ENCODE measurements at places on chromosomes 5 and 9.

GRCh38 chr5:135990528-135991255, 35.9 kb upstream of the LECT2 start:
- DNase-seq, result no peak

GRCh38 chr5:140261403-140262171, 41.3 kb downstream of the PFDN1 start:
- peak; percentile 43 for DNase-seq

- no peak for DNase-seq
Measured at GRCh38 chr5:66769839-66770617, 173.8 kb downstream of the MAST4 start.

- DNase-seq, result no peak
Measured at GRCh38 chr5:111167551-111167950, 56.6 kb upstream of the CAMK4 start.

GRCh38 chr5:81393430-81393782, 528 bp downstream of the ACOT12 start:
- no peak for DNase-seq

DNA sequence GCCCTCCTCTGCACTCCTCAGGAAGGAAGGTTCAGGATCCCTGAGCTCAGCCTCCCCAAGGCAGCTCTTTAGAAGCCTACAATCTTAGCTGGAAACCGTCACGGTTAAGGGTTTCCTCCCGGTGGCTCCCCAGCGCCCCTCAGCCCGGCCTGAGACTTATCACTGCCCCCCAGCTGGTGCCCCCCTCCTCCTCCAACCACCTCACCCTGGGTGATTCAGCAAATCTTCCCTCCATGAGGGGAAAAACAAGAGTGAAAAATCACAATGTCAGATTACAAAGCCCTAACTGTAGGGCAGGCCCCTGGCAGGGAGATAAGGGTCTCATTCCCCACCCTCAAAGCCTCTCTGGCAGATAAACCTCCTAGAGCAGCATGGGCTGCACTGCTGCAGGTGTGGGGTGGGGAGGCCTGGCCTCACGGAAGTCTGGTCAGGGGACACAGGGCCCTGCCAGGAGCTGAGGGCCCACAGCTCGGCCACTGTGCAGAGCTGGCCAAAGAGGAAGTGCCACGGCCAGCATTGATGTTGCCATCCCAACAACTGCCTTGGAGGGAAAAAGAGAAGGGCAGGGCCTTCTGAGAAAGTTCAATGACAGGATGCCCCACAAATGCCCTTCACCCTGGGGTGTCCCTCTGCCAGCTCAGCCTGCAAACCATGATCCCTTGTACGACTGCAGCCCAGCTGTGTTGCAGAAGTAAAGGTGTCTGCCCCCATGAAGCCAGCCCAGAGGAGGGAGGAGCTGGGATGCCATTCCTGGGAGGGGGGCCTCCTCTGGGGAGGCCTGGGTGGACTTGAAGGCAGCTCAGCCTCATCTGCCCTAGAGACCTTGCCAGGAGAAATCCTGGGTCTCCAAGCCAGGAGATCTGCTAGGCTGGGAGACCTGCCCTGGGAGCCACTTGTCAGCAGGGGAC, 25.9 kb downstream of the GFI1B start:
- no peak for DNase-seq

- DNase-seq, result no peak
Measured at GRCh38 chr9:136695435-136695895, 8.2 kb upstream of the AGPAT2 start.

DNA sequence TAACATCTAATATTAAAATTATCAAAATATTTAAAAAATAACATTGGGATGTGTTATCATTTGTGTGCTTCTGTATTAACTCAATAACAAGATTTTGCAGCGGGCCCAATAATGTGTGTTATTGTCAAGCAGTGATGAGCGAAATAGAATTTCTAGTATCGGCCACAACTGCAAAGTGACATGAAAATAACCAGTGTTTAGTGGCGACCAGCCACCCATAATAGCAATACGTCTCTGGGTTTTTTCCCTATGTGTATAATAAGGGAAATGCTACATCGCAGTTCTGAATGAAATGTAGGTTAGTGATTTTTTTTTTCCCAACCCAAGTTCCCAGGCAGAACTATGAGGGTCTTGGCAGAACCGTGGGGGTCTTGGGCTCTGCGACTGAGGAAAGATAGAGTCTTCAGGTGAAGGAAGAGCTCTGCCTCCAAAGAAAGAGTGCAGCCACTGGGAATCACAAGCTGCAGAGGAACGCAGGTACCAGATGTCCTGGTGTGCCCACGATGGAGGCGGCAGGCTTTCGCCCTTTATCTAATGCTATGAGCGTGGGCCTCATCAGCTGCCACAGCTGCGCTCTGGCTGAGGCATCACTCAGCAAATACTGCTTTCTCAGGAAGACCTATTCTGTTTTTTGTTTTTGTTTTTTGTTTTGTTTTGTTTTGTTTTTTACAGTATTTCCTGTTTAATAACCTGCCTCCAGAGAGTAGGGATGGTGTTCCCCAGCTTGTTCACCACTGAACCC, 235.0 kb downstream of the ROR2 start:
- DNase-seq, result no peak

GRCh38 chr5:116645627-116646026, 71.0 kb upstream of the SEMA6A start:
- DNase-seq, result no peak

DNA sequence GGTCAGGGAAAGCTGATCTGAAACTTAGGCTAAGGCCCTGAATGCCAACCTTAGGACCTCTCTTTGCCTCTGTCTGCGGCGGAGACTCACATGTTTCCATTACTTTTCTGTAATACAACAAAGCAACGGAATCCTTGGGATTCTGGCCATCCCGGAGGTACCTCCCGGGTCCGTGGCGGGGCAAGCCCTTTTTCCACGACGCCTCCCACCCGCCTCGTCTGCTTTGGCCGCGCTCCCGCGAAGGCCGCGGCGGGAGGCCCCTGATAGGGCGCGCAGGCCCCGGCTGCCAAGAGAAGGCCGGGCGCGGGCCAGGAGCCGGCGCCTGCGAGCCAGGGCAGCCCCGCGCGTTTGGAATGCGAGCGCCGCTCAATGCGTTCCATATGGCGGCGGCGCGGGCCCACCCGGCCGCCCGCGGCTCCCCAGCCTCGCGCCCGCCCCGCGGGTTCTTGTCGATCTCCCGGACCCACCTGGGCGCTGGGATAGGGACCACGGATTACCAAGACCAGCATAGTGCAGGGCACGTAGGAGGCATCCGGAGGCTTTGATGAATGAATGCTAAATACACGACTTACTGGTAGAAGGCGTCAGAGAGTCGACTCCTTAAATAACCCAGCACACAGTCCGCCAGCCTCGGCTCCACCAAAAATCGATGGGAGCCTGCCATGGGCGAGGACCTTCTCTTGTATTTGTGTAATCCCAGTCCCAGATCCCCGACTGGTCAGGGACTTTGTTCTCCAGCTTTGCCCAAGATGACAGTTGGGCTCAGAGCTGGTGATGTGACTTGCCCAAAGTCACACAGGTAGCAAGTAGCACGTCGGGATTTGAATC, 17.5 kb upstream of the PHF19 start:
- DNase-seq, result no peak

DNA sequence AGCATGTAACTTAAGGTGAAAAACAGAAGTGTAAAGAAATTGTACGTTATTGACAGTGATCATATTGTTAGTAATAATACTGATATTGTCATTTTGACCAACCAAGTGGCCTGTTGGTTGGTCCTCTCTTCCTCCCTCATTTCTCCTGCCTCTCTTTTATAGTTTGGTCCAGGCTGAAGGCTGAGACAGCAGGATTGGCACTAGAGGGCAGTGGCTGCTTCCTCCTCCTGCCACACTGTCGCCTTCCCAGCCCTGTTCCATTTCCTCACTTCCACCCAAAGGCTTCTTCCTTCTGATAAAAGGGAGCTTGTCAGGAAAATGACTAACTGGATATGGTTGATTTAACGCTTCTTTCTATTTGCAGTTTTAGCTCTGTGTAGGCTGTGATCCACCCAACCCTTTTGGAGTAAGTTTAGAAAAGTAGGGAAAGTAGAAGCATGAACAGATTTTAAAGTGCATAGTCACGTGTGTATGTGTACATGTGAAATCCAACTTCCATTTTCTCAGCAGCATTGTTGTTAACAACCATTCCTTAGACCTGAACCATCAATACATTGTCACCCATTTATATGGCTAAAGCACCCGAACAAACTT, 35.6 kb downstream of the PTCD2 start:
- DNase-seq, result no peak

DNA sequence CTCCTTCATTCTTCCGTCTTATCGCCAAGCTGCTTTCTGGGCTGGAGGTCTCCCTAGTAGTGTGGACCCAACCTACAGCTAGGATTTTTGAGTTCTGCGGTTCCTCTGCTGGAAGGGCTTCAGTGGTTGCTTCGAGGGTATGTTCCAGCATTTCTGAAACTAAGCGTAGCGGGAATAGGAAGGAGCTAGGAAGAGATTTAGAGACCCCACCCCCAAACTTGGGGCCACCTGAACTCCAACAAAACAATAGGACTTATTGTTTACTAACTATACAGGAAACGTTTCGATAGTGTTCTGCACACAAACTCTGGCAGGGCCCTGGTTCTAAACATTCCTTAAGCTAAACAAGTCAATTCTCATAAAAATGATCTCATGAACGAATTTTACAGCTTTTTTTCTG, 346.7 kb downstream of the PLK2 start:
- no peak for DNase-seq

DNA sequence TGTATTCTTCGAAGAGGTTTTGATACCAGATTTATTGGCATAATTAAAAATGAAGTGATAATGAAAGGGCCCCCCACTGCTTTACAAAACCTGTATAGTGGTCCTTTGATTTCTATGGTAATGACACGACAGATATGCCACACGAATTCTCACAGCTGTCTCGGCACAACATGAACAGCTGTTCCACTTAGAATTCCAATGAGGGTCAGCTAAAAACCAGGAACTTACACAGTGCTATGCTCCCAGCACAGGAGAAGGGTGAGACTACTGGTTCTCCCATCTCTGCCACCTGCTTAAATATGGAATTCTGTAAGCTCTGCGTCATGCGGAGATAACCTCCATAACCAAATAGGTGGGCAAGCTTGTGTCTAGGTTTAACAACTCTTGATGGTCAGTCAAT, 183.0 kb upstream of the EFNA5 start:
- no peak for DNase-seq

DNA sequence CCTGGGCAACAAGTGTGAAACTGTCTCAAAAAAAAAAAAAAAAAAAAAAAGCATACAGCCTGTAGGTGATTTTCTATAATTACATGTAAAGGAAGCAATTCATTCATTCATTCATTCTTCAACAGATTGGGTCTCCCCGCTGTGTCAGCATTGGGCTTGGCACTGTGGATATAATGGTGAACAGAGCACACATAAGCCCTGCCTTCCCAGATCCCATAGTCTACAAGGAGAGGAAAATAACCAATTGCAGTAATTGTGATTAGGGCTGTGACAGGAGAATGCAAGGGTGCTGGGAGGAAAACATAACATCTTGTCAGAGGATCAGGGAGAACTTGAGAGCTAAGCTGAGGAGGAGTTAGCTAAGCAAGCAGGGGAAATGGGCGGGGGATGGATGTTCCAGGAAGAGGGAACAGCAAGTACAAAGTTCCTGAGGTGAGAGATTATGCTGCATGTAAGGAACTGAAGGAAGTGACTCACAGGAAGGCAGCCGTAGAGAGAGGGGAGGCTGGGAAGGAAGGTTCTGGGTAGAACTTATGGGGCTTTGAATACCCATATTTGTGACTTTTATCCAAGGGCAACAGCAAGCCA, 24.0 kb upstream of the KLF9 start:
- DNase-seq, result peak; percentile 29

GRCh38 chr5:119329666-119330065, 26.2 kb upstream of the TNFAIP8 start:
- no peak for DNase-seq

GRCh38 chr5:75048457-75048953, 3.9 kb downstream of the GCNT4 start:
- no peak for DNase-seq

DNA sequence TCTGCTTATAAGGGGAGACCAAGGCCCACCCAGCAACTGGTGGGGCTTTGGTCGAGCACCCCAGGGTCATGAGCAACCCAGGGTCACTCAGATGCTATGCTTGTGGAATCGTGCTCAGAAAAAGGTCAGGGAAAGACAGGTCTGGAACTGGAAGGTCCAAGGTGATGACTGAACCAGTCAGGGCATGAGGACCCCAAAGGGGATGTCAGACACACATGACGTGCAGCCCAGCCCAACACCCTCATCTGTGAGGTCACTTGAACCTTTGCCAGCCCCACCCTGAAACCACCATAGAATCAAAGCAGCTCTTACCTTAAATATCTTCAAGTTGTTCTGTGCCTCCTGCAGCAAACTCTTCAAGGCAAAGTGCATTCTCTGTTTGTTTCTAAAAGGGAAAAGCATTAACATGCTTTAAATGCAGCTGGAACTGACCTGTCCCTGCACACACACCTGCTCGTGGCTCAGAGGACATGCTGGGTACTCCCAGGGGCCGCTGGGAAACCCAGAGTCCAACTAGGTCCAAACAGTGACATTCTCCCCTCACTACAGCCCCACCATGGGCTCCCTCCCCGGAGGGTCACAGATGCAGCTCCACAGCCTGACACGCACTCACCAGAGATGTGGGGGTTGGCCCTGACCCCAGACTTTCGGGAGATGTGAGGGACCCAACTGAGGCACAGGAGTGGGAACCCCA, 29.4 kb downstream of the IPPK start:
- DNase-seq, result no peak

DNA sequence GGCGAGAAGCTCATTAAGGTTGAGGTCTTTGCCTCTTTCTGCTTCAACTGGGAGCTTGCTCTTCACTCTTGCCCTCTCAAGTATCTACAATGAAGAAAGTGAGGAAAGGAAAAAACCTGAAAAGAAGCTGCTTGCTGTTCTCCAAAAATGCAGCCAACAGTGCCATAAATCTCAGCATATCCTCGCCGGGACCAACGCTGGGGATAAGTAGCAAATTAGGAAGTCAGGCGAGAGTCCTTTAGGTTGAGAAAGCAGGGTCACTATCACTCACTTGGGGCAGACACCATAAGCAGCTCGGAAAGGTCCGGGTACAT, 399 bp downstream of the NUP155 start:
- no peak for DNase-seq

GRCh38 chr9:70492319-70492777, 77.9 kb upstream of the KLF9 start:
- no peak for DNase-seq

GRCh38 chr5:76971511-76971910, 18.7 kb downstream of the CRHBP start:
- DNase-seq, result no peak

- DNase-seq, result no peak
Measured at GRCh38 chr5:36660397-36661049, 54.1 kb downstream of the SLC1A3 start.

- no peak for DNase-seq
Measured at GRCh38 chr5:170437621-170438375, 48.6 kb upstream of the KCNMB1 start.

GRCh38 chr5:150138551-150139265, 16.9 kb downstream of the PDGFRB start:
- DNase-seq, result peak; percentile 69

- no peak for DNase-seq
Measured at GRCh38 chr5:109690242-109690974, 681 bp downstream of the MAN2A1 start.

- no peak for DNase-seq
Measured at GRCh38 chr9:34396276-34397214, 19.8 kb upstream of the MYORG start.
